ENCODE measurements at places on chromosomes 12 and 14.

DNA sequence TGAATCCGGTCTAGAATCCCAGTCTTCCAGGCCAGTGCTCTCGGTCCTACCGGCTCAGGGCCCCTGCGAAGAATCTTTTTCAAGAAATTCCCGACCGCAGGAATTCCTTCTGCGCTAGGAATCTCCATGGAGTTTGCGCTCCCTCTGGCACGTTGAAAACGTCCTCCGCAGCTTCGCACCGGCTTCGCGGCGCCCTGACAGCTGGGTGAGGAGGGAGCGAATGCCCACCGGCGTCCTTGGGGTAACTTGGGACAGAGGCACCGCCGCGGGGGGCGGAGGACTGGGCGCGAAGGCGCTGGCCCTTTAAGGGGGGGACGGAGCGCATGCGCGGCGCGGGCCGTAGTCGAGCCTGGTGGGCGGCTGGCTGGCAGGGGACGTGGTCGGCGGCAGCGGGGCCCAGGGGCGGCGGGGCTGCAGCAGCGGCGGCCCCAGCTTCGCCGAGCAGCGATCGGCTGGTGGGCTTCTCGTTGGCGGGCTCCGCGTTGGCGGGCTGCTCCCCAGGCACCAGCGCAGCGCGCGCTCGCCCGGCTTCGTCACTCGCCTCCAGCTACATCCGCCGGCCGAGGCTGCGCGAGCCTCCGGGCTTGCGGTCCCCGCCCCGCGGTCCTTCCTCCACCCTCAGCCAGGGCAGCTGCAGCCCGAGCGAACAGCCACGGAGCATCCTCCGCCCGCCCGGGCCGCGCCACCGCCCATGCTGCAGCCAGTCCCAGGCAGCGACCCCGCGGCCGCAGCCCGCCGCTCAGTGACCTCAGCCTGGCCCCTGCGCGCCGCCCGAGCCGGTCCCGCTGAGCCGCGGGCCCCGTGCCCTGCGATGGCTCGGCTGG is at the start of gene VASH1:
VASH1 (plus strand) TSS at position 333 of the 824 bp plus-strand sequence. CDS start 1,354 bp downstream, outside the sequence.
- peak; percentile 72 for DNase-seq

GRCh38 chr12:26711569-26711968 is 121.4 kb downstream of the ITPR2 start:
- DNase-seq, result no peak

GRCh38 chr12:31959701-31960391 is 631 bp downstream of the RESF1 start:
- DNase-seq, result peak; percentile 89

DNA sequence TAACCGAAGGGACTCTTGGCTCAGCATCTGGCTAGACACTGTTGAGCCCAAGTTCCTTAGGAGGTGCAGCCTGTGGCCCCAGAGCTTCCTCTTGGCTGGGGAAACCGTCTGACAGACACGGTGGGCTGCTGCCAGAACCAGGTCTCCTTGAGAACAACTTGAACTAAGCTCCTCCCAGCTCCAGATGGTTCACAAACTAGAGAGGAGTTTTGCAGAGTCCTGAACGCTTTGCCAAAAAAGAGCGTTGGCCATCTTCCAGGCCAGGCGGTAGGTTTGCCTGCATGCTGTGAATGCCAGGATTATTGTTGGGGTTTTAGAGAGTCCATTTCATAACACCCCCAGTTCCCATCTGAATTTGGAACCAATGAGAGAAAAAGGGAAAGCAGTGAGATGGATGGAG is 399.8 kb downstream of the RGS6 start:
- DNase-seq, result peak; percentile 31

DNA sequence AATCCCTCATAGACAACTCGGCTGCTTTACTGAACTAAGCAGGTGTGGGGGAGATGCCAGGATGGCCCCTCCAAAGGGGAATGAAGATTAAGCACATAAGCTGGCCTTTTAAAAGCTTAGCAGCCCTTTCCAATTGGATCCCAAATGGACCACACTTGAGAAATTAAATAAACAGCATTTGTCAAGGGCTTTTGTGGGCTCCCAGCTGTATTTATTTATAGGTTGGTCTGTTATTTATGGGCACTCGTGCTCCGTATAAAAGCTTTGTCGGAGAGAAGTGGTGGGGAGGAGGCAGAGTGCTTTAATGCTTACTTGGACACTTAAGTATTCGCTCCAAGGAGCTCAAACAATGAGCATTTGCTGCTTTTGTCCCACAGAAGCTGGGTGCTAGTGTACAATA is 580.2 kb downstream of the MED13L start:
- DNase-seq, result no peak

GRCh38 chr12:45939759-45940158 is 50.6 kb downstream of the SCAF11 start:
- no peak for DNase-seq
